ENCODE measurements at places on chromosomes 11 and 22.

DNA sequence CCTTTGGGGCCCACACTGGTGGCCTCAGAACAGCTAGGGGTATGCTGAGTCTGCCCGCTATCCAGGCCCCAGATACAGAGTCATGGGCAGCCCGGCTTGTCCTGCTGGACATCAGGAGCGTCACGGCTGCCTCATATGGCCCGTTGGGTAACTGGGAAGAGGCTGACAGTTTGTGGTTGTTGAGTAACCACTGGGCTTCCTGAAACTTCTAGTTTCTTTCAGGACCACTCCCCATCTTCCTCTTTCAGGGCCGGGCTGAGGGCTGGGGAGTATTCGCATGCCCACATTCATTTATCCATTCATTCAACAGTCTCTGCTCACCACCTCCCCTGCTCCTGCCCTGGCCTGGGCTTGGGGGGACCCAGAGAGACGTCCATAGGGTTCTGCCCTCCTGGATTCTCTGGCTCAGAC, 13.4 kb upstream of the P2RY2 start:
- peak; percentile 87 for DNase-seq

DNA sequence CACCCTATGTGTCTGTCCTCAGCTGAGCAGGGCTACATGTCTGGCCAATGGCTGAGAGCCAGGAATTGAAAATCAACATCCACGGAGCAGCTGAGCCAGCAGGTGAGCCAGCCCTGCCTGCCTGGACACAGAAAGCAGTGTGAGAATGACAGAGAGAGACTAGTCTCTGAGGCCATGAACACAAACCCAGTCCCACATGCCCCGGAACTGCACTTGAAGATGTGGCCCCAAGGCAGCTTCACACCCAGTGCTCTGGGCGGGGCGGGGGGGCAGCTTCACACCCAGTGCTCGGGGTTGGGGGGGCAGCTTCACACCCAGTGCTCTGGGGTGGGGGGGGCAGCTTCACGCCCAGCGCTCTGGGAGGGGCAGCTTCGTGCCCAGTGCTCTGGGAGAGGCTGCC, 37.6 kb downstream of the TRMU start:
- no peak for DNase-seq

- no peak for DNase-seq
Measured at GRCh38 chr11:86091566-86091965, 22.7 kb upstream of the PICALM start.

DNA sequence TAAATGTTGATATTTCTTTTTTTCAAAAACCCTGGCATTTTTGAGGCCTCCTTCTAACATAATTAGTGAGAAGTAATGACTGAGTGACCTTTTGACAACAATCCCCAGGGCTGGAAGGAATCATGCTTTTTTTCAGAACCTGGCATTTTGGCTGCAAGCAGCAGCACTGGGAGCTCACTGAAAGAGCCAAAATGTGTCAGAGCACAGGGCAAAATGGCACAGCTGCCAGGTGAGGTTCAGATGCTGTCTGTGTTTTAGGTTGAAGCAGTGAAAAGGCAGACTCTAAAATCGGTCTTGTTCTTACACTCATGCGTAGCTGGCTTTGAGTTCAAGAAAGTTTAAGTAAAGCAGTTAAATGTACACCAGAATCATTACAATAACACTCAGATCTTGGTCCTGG, 1063.8 kb downstream of the DLG2 start:
- DNase-seq, result no peak

DNA sequence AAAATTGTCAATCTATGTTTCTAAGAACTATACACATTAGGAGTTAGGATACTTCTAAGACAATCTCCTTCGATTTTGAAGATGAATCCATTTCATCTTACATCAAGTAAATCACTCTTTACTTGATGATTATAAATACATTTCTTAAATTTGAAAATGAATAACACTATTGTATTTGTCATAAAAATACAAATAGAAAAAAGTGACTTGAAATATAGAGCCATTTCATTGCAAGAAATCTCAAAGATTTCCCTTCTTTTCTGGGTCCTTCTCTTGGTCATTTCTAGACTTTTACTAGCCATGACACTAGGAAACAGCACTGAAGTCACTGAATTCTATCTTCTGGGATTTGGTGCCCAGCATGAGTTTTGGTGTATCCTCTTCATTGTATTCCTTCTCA, at the start of gene OR5AK2:
OR5AK2 (plus strand) TSS at position 301 of the 400 bp plus-strand sequence; CDS start at position 301, 0 bp downstream.
- DNase-seq, result no peak

GRCh38 chr11:46918083-46918787, at the start of gene LRP4:
Gene LRP4 (minus strand): TSS chr11:46918550. CDS start chr11:46918379, 171 bp downstream.
- no peak for DNase-seq

Measured in lower leg skin (tissue), 4 donors.